ENCODE measurements at places on chromosomes 1 and 21. TPM values are rescaled to one million over a fixed set of nuclear protein-coding genes. Genes with fewer than 3 reads are reported as not detected.

The MYOG gene
- not detected for total RNA-seq

The AKNAD1 gene
- total RNA-seq, result not detected

GRCh38 chr1:218025454-218025853 is 259.6 kb upstream of the RRP15 start:
- H3K27ac ChIP-seq, result no peak overlapping the region
- no peak for DNase-seq
- H3K36me3 ChIP-seq, result no peaks in the 10 kb centered on the region
- no peaks in the 10 kb centered on the region for H3K27me3 ChIP-seq
- H3K4me3 ChIP-seq, result no peak overlapping the region

DNA sequence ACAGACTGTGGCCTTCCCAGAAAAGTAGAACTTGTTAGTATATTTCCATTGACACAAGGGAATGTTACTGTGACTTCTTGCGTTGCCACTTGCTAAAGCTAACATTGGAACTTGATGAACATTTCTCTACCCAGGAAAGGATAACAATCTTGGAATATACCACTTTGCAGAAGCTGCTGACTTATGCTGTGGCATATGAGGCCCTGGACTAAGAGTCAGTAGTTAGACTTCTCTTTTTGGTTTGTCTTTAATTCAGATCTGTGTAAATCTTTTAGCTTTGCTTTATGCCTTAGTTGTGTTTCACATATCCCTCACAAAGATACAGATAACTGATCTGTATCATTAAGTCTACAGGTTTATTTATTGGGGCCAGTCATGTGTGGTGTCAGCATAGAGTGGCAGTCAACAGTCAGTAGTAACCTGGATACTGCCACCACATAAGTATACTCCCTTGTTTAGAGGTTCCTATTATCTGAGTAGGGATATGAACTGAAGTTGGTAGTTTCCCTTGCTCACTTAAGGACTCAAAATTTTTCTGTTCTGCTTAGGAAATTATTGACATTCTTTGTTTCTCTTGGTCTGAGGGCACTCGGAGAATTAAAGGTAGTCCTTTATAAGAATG is 14.7 kb downstream of the RNF2 start:
- H3K27me3 ChIP-seq, result no peaks in the 10 kb centered on the region
- H3K4me3 ChIP-seq, result no peak overlapping the region

- DNase-seq, result no peak
- H3K4me1 ChIP-seq, result peaks cover 6% of the 10 kb centered on the region
- peaks cover 4% of the 10 kb centered on the region for H3K36me3 ChIP-seq
- no peak overlapping the region for H3K27ac ChIP-seq
- H3K27me3 ChIP-seq, result no peaks in the 10 kb centered on the region
Observed at GRCh38 chr1:113683384-113684152, 75.7 kb downstream of the PHTF1 start.

- no peak overlapping the region for H3K27ac ChIP-seq
- DNase-seq, result no peak
- no peaks in the 10 kb centered on the region for H3K36me3 ChIP-seq
- H3K4me3 ChIP-seq, result no peak overlapping the region
Observed at GRCh38 chr1:44380666-44381177, 24.3 kb upstream of the RNF220 start.

- H3K27me3 ChIP-seq, result peaks cover 70% of the 10 kb centered on the region
- no peaks in the 10 kb centered on the region for H3K4me1 ChIP-seq
- DNase-seq, result peak; percentile 54
- H3K27ac ChIP-seq, result no peak within 1 kb of the TSS
Observed at GRCh38 chr1:211133836-211134669, at the start of gene KCNH1. Gene KCNH1 (minus strand): TSS chr1:211134148. CDS start chr1:211133945, 203 bp downstream.

DNA sequence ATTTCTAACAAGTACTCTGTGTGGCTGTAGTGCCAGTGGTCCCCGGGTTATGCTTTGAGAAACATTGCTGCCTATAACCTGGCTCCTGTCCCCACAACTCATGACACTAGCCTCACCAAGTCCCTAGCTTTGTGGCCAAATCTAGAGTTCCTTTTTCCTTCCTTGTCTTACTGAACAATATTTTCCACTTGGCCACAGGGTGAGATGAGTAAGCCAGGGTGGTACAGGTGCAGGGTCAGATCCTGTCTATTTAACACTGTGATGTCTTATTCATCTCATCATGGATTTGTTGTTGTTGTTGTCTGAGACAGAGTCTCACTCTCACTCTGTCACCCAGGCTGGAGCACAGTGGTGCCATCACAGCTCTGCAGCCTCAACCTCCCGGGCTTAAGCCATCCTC is 18.6 kb downstream of the ARMH1 start:
- H3K4me3 ChIP-seq, result no peak overlapping the region
- peaks cover 2% of the 10 kb centered on the region for H3K36me3 ChIP-seq
- no peak for DNase-seq
- peaks cover 26% of the 10 kb centered on the region for H3K4me1 ChIP-seq
- H3K27me3 ChIP-seq, result no peaks in the 10 kb centered on the region

DNA sequence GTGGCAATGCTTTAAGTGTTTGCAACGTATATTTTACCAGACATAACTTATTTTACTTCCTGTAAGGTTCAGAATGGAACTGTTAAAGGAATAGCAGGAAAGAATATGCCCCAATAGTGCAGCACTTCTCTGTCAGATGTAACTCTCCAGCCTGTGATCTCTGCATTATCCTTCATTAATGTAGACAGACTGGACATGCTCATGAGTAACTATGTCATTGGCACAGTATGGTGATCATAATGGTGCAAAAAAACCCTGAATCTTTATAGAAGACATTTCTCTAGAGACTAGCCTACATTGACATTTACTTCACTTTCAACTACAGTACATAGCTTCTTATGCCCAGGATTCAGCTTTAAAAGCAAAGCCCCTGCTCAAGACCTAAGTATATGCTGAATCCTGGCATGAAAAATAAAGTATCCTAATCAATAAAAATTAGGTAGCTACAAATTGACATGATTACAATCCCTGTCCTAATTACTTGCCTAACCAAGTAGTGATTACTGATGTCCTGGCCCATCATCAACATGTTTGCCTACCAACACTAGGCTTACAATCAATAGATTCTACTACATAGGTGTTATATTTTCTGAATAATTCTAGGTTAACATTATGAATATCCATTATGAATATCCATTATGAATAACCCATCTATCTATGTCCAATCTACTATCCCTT is 13.9 kb downstream of the COX20 start:
- DNase-seq, result no peak
- no peaks in the 10 kb centered on the region for H3K27me3 ChIP-seq
- H3K4me1 ChIP-seq, result peaks cover 73% of the 10 kb centered on the region
- H3K27ac ChIP-seq, result peak overlapping the region; percentile 67

- no peaks in the 10 kb centered on the region for H3K36me3 ChIP-seq
- no peak overlapping the region for H3K4me3 ChIP-seq
- H3K27me3 ChIP-seq, result peaks cover 30% of the 10 kb centered on the region
- no peaks in the 10 kb centered on the region for H3K4me1 ChIP-seq
Observed at GRCh38 chr1:37622131-37622530, 12.6 kb downstream of the RSPO1 start.
